Stimulated activated CD4-positive, alpha-beta T cell treated with anti-CD3 and anti-CD28 coated beads, Interleukin-1b, Interleukin-23, amount 100 ng/mL, for 1 hour (primary cell): ENCODE measurements at places on chromosomes 2 and 18.

DNA sequence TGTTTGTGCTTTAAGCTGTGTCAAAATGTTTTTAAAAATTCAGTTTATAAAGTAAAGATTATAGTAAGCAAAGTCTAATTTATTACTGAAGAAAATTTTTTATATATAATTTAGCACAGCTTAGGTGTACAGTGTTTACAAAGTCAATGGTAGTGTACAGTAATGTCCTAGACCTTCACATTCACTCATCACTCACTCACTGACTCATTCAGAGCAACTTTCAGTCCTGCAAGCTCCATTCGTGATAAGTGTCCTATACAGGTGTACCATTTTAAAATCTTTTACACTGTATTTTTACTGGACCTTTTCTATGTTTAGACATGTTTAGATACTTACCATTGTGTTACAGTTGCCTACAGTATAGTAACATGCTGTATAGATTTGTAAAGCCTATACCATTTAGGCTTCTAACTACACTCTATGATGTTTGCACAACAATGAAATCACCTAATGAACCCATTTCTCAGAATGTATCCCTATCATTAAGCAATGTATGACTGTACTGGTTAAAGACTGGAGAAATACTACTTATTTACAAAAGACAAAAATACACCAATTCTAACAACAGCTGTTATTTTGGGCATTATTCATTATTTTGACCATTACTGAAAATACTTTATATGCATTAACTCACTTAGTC lies 95.1 kb downstream of the STRN start:
- no peak for DNase-seq

DNA sequence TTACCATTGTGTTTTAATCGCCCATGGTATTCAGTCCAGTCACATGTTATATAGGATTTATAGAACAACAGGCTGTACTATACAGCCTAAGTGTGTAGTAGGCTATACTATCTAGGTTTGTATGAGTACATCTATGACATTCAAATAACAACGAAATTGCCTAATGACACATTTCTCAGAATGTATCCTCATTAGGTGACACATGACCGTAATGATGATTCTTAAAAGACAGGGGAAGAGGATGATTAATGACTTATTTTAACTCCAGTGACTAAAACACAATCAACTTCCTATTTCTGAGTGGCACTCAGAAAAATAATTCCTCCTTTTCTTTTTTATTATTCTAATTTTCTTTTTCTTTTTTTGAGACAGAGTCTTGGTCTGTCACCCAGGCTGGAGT lies 63.0 kb upstream of the ACSL3 start:
- no peak for DNase-seq

GRCh38 chr2:186347472-186347871 lies 138.6 kb upstream of the ZC3H15 start:
- DNase-seq = no peak

DNA sequence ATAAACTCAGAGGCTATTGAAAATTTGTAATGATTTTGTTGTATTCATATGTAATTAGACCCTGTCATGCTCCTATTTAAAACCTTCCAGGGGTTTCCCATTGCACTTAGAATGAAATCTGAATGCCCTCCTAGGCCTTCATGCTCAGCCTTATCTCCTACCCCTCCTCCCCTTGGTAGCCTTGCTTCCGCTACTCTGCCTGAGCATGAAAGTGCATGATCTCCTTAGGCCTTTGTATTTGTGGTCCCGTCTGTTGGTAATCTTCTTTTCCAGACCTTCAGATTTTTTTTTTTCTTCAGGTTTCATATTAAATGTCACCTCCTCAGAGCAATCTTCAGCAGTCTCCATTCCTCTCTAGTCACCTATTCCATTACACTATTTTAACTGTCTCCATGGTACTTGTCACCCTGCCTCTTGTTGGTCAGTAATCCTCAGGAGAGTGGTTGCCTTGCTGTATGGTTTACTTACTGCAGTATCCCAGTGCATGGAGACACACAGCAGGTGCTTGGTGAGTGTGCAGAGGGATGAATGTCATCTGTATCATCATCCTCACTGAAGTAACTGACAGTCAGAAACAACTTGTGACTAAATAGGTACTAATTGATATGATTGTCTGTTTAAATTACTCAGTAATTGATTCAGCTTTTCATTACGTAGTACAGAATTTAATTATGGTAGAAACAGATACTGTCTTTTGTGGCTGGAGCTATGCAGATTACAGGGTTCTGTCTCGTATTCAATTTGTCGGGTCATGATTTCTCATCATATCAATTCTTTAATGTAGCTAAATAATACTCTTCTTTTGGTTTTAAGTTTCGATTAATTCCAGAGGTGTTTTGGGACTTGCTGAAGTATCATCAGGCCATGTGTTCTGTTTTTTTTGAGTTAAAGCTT lies 63.9 kb downstream of the PHLPP1 start:
- DNase-seq = no peak

DNA sequence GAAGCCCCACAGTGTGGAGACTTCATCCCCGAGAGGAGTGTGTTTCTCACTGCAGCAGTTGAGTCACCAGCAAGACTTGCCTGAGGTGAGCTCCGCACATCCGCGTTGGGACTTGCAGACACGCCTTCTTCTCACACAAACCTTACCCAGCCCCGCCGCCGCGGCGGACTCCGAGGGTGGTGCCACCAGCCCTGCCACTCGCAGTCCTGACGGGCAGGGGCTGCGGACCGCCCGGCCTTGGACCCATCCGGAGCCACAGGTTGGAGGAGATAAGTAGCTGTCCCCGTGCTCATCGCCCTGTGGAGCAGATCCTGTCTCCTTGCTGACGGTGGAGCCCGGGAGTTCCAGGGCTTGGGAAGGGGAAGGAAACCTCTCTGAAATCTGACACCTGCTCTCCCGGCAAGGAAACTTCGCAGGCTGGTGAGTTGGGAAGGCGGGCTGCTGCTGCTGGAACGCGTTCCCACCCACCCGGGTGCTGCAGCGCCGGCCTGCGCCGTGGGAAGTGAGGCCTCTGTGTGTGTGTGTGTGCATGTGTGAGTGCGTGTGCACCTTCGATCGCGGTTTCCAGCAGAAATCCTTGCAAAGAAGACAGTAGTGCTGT lies at the start of gene RAB27B:
Gene RAB27B (plus strand): TSS at position 197 of the 601 bp plus-strand sequence. CDS start 49,109 bp downstream, outside the sequence.
- DNase-seq = peak; percentile 44

DNA sequence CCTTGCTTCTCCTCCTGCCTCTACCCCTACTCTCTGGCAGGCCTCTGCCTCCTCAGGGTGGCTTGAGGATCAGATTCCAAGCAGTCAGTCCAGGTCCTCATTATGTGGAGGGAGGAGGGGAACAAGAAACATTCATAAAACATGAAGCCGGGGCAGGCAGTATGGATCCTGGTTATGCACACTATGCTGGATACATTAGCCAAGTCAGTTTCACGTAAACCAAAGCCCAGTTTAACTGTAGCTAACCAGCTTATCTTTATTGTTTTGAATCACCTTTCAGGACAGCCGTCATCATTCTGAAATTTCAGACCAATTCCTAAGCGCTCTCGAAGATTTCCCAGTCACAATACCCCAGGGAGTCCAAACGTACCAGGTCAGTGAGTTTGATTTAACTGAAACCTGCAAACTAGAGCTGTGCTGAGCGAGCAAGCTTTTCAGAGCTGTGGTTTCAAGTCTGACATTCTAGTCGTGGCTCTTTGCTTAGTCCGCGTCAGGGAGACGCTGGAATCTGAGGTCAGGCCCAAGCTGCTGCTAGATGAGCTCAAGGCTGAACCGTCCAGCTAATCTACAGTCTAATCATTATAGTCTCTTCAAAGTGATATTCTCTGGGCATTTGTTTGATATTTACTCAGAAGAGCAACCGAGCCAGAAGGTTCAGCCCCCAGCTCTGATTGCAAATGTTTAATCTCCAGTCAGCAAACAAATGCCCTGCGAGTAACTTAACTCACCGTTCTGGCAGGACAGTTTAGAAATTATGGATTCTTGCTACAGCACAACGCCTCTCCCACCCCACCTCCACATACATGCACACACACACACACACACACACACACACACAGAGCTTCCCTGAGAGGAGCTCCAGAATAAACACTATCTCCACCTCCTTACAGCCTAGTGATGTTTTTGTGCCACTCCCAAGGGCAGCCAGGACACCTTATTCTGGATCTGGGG lies 63.8 kb upstream of the BZW1 start:
- no peak for DNase-seq

GRCh38 chr2:191991442-191991841 lies 144.6 kb upstream of the CAVIN2 start:
- DNase-seq = no peak

GRCh38 chr2:218516614-218517013 lies 51.5 kb downstream of the USP37 start:
- DNase-seq = no peak

DNA sequence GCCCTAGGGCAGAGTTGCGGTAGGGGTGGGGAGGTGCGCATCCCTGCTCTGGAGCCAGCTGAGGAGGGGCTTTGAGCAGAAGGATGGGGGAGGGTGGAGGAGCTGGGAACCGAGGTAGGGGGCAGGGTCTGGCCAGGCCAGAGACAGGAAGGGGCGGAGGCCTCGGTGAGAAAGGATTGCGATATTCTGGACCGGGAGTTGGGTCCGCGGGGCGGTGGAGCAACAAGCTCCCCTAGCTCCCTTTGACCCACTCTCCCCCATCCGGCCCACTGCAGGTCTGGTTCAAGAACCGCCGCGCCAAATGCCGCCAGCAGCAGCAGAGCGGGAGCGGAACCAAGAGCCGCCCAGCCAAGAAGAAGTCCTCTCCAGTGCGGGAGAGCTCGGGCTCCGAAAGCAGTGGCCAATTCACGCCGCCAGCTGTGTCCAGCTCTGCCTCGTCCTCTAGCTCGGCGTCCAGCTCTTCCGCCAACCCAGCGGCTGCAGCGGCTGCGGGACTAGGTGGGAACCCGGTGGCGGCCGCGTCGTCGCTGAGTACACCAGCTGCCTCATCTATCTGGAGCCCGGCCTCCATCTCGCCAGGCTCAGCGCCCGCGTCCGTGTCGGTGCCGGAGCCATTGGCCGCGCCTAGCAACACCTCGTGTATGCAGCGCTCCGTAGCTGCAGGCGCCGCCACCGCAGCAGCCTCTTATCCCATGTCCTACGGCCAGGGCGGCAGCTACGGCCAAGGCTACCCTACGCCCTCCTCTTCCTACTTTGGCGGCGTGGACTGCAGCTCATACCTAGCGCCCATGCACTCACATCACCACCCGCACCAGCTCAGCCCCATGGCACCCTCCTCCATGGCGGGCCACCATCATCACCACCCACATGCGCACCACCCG lies 4.8 kb downstream of the OTX1 start:
- no peak for DNase-seq

- no peak for DNase-seq
Observed at GRCh38 chr2:71988170-71988569, 159.5 kb downstream of the CYP26B1 start.

- DNase-seq = no peak
Observed at GRCh38 chr2:171348056-171348455, 85.7 kb downstream of the METTL8 start.

- DNase-seq = no peak
Observed at GRCh38 chr2:96202152-96202854, 6.3 kb downstream of the STARD7 start.

- no peak for DNase-seq
Observed at GRCh38 chr2:86256982-86257381, 57.7 kb downstream of the MRPL35 start.

- DNase-seq = no peak
Observed at GRCh38 chr2:11577101-11577883, 43.4 kb downstream of the GREB1 start.

DNA sequence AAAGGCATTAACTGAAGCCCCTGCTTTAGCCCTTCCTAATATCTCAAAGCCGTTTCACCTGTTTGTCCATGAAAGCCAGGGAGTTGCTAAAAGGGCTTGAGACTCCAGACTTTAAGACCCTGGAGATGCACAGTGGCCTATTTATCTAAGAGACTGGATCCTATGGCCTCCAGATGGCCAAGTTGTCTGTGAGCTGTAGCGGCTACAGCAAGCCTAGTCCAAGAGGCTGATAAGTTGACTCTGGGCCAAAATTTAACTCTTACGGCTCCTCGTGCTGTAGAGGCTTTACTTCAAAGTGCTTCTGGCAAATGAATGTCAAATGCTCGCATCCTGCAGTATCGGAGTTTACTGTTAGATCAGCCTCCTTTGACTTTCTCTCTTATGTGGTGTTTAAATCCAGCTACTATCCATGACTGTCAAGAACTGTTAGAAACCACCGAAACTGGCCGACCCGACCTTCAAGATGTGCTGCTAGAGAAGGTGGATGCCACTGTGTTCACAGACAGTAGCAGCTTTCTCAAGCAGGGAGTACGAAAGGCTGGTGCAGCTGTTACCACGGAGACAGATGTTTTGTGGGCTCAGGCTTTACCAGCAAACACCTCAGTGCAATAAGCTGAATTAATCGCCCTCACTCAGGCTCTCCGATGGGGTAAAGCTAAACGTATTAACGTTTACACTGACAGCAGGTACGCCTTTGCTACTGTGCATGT lies 336.7 kb upstream of the CNTNAP5 start:
- DNase-seq = no peak

- DNase-seq = no peak
Observed at GRCh38 chr18:12307701-12308385, at the start of gene TUBB6. Gene TUBB6, plus strand, starts transcription at chr18:12308241. Its CDS starts 52 bp downstream, at chr18:12308293.

DNA sequence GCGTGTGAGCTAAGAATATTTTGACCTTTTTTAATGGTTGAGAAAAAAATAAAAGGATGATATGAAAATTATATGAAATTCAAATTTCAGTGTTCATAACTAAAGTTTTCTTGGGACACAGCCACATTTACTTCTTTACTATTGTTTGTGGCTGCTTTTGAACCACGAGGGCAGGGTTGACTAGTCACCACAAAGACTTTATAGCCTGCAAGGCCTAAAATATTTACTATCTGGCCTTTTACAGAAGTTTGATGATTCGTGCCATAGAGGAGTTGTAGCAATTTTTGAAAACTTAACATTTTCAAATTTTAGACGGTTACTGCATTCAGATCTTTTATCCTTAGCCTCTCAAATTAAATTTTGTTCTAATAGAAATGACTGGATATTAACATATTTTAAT lies 69.9 kb downstream of the LIMS1 start:
- DNase-seq = no peak

DNA sequence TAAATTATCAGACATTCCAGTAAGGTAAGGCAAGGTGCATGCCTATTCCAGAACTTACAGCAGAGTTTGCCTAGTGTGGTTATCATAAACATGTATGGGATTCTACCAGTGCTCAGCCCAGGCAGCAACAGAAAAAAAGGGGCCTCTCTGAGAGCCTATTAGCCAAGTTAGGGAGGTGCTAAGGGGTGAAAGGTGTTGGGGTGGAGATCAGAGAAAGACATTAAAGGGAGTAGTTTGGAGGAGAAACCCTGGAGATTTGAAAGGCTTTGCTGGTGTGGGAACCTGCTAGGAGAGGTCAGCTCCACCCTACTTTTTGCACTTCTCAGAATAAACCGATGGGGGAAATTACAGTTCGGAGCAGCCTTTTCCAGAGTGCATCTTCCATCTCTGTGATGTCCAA lies 2.9 kb downstream of the ARPC2 start:
- no peak for DNase-seq

DNA sequence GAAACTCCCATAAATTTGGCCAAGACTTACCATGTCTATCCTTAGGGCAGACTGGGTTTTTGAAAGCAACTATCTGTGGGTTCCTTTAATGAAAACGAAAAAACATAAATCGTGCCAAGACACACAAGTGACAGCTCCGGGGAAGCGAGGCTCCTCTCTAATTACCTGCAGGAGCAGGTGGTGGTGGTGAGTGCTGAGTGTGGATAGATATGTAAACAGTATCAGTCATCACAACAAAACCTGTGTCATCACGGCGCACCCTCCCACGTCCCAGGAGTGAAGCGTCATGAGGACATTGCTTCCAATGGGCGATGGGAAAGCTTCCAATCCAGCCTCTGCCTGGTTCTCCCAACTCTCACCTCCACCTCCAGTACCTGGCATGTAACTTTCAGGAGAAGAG lies 31.3 kb downstream of the ACKR3 start:
- no peak for DNase-seq

- no peak for DNase-seq
Observed at GRCh38 chr2:46362667-46363012, 65.4 kb downstream of the EPAS1 start.
